ENCODE measurements at places on chromosomes 1 and 21. TPM values are rescaled to one million over a fixed set of nuclear protein-coding genes. Genes with fewer than 3 reads are reported as not detected.

FAM43B gene
- total RNA-seq = 0.62 TPM

LCE1A gene
- not detected for total RNA-seq

CLCA4 gene
- not detected for total RNA-seq

PRAMEF7 gene
- total RNA-seq = not detected

CTSS gene
- total RNA-seq = 80.3 TPM

KAZN gene
- total RNA-seq = 16.6 TPM

CDK18 gene
- total RNA-seq = 5.1 TPM

All from gastroesophageal sphincter (tissue), 4 donors.